ENCODE measurements at places on chromosomes 1 and 21.
A peak's percentile ranks its signal among the peaks of the same experiment; 100 is the strongest.

DNA sequence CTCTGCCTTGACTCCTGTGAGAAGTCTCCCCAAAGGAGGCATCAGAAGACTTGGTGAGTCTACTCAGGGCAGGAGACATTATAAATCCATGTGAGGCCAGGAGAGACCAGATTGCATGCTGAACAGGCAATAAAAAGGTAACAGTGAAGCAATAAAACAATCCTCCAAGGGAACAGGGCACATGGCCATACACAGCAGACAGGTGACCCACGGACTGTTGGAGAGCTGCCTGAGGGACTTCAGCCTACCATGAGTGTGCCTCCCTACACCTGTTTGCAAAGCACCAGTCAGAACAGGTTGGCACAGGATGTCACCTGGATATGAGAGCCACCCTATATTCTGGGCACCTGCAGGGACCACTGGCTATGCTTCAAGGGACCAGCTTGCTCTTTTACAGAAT is 67.6 kb downstream of the MAB21L3 start:
- DNase-seq, result no peak

GRCh38 chr1:117570988-117571409 is 34.8 kb upstream of the TENT5C start:
- DNase-seq, result no peak

DNA sequence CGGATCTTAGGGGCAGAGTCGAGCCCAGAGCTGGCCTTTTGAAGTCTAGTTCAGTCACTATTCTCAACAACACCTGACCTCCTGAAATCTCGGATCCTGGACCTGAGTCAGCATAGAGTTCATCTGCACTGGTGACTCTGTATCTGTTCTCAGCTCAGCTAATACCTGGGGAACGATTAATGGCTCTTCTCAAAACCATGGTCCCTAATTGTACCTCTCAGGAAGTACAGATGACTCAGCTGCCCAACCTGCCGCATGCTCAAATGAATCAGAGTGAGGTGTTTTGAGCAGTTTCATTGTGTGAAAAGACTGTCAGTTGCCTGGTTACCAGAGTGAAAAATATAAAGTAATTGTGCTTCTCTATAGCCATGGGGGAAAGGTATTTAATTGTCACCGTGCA is 89.2 kb downstream of the SLC35F3 start:
- no peak for DNase-seq

- no peak for DNase-seq
Observed at GRCh38 chr1:147613506-147613905, 56.8 kb downstream of the ACP6 start.

DNA sequence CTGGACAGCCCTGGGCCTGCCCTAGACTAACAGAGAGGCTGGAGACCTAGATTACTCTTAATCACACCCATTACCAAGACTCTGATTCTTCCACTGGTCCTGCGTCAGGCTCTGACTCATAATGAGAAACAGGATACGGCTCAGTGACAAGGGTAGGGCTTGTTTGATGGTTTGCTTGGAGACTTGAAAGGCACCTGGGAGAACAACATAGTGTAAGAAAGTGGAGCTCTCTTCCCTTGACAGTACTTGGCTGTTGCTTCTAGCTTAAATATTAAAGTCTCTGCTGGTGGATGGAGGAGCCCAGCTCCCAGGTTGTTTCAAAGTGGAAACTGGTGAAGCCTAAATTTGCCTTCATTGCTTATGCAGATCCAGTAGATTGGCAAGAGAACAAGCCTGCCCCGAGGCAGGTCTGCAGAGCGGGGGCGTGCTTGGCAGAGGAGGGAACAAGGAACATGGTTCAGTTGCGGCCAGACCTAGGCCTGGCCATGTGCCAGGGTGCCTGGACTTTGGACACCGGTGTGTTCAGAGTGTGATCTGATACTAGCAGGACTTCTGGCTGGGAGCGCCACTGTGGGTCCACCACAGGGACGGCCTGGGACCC is 480.6 kb downstream of the CAMTA1 start:
- peak; percentile 23 for DNase-seq

DNA sequence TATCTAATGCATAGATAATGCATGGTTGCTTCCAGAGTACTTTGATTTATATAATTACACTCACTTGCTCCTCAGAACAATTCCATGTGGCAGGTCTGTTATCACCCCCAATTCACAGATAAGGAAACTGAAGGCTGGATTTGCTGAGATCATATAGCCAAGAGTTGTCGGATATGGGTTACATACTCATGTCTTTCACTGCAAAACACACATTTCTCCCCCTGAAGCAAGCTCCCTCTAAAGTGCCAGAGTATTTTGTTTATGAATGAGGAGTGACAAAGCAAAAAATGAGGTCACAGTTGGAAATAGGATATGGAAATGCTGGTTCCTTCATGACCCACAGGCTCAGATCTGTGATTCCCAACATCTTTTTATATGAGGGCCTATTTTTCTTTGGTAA is 134.2 kb downstream of the ROR1 start:
- no peak for DNase-seq

DNA sequence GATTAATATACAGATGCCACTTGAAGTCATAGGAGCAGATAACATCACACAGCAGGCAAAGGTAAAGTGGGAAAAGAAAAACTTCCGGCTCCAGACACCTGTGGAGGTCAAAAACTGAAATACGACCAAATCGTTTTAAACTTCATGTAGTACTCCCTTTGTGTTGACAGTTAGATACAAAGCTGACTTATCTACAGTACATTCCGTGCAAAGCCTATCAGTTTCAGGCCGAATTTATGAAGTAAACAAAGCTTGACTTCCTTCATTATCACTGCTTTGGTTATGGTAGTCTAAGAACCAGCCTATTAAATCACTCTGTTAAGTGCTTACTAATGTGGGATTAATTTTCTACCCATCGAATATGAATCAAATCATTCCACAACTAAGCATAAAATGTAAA is 156.3 kb downstream of the SMYD3 start:
- DNase-seq, result no peak

All from T-helper 2 cell (primary cell).